ENCODE measurements at places on chromosomes 1 and 21.

DNA sequence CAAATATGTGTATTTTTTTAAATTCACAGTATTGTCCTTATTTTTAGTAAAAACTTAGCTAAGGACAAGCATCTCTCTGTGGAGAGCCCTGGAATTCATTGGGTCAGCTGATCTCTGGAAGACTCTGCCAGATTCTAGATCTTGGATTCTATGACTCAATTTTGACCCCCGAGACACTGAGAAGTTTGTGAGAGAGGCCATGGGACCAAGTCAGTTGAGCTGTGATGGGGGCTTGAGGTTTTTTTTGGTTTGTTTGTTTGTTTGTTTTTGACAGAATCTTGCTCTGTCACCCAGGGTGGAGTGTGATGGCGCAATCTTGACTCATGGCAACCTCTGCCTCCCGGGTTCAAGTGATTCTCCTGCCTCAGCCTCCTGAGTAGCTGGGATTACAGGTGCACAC lies 13.5 kb downstream of the SHISA4 start:
- DNase-seq: no peak

GRCh38 chr1:159188375-159188788 lies 16.3 kb upstream of the ACKR1 start:
- no peak for DNase-seq

- DNase-seq: no peak
Measured at GRCh38 chr1:204084247-204084772, 11.4 kb downstream of the SOX13 start.

GRCh38 chr1:208644401-208645160 lies 400.4 kb upstream of the PLXNA2 start:
- DNase-seq: no peak

DNA sequence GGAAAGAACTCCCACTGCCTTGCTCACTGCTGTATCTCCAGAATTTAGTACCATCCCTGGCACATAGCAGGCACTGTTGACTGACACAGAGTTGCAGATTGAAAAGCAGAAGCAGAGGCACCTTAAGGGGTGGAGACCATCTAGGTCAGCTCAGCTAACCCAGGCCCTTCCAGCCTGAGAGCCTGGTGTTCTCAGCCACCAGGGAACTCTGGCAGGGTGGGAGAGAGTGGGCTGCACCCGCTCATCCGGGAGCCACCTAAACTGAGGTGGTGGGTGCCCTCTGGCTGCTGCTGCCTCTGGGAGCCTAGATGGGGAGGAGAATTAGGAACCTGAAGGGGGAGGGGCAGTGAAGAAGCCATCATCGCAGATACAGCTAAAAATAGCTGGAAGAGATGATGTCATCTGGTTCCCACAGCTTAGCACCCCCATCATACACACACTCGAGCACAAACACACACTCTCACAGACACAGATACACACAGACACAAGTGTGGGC lies 1.5 kb upstream of the TSPAN1 start:
- DNase-seq: no peak

GRCh38 chr21:24163539-24163938 lies 1443.7 kb downstream of the MRPL39 start:
- DNase-seq: no peak

DNA sequence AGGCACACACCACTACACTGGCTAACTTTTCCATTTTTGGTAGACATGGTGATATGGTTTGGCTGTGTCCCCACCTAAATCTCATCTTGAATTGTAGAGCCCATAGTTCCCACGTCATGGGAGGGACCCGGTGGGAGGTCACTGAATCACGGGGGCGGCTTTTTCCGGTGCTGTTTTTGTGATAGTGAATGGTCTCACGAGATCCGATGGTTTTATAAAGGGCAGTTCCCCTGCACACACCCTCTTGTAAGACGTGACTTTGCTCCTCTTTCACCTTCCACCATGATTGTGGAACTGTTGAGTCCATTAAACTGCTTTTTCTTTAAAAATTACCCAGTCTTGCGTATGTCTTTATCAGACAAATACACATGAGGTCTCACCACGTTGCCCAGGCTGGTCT lies 1.3 kb upstream of the FTCD start:
- DNase-seq: no peak

DNA sequence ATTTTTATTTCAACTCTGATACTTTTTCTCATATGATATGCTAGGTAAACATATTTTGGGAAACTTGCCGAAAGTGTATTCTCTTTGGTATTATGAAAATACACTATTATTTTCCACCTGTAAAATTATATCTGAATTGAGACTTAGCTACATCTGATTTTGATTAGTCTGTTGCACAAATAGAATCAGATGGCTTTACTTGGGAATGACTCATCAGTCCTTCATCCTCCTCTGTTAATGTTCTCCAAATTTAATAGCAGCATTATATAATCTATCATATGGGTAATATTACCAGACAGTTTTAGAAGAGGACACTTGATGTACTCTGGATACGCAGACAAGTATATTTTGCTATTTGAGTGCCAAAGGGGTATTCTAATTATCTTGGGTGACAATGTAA lies 245.3 kb downstream of the CTH start:
- DNase-seq: no peak

GRCh38 chr1:215228193-215228592 lies 145.7 kb downstream of the KCNK2 start:
- no peak for DNase-seq

DNA sequence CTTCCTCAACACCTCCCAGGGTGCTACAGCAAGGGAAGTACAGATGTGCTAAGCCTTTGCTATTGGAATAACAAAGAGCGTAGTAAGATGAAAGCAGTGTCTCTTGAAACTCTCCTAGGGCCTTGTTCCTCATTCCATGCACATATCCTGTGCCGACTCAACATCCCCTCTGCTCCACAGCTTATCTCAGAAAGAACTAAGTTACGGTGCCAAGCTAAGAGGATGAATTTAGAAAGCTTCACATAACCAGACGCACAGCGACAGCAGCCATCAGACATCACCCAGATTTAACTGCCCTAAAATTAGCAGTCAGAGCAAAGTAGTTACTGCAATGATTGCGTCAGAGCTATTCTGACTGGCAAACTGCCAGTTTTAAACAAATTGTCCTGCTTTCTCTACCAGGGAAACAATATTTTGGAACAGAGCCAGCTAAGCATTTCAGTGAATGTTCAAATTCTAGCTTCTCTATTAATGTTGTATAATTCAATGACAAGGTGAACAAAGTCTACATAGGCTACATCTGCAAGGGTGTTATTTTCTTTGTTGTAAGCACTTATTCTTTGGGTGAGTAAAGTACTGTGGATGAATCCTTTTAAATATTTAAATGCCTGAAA lies 9.5 kb downstream of the SIPA1L2 start:
- no peak for DNase-seq

GRCh38 chr1:11839727-11840705 lies 7.6 kb downstream of the NPPA start:
- DNase-seq: no peak

- no peak for DNase-seq
Measured at GRCh38 chr1:56406821-56407220, 172.5 kb downstream of the PLPP3 start.

DNA sequence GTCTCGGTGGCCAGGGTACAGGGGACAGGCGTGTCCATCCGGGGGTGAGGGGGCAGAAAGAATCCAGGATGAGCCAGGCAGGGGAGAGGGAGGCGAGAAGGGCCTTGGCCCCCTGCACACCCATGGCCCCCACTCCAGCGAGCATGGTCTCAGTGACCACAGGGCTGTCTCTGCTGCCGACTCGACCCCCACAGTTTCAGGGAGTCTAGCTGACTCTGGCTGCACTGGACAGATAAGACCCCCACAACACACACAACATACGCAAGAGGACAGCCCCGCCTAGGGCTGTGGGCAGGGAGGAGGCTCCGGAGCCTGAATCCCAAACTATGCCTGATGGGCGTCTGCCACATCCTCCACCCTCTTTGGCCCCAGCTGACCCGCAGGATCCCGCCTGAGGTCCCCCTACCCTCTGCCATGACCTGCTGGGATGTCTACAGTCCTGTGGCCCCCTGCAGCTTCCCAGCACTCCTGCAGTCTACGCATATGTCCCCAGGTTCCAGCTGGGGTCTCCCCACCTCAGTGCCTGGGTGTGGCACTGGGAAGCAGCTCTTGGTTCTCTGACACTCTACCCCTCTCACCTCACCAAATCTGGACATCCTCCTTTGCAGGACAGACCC lies 22.0 kb downstream of the WNT9A start:
- DNase-seq: no peak

- peak; percentile 43 for DNase-seq
Measured at GRCh38 chr21:45970674-45971615, 10.6 kb upstream of the COL6A1 start.

DNA sequence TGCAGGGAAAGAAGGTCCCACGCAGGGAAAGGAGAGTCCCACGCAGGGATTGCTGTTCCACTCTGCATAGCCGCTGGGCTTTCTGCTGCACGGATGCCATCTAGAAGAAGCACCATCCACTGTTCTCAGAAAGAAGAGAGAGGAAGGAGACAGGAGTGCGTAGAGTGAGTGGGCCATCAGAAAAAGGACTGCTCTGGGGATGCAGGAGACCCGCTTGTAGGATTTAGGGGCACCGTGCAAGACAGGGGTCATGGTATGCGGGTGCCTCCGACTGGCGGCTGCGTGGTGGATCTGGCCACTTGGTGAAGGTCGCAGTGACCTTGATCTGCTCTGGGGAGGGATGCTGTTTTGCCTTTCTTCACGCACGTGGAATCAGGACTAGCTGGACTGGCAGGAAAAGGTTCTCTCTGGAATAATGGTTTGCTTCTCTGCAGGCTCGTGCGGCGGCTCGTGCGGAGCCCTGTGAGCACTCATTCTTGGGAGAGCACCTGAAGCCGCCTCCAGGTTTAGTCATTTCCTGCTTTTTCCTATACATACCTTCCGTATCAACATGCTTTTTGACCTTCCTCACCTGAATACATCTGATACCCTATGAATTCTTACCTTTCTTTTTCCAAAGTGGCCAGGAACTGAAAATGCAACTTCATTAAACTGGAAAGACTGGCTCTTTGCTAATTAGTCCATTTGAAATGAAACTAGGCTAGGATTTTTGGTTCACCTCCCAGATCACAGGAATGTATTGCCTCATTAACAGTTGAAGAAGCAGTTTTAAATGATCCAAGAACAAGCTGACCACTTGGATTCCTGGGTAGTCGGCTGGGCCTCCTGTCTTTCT lies 181.6 kb downstream of the KIF26B start:
- DNase-seq: no peak

- DNase-seq: no peak
Measured at GRCh38 chr21:37564924-37565529, 198.5 kb downstream of the DYRK1A start.

- peak; percentile 23 for DNase-seq
Measured at GRCh38 chr1:153565529-153566374, at the start of gene S100A2. TSS of gene S100A2 (minus strand) at chr1:153565844. CDS start at chr1:153563877, 1,967 bp downstream.

- DNase-seq: no peak
Measured at GRCh38 chr1:219126377-219126776, 47.3 kb upstream of the LYPLAL1 start.

DNA sequence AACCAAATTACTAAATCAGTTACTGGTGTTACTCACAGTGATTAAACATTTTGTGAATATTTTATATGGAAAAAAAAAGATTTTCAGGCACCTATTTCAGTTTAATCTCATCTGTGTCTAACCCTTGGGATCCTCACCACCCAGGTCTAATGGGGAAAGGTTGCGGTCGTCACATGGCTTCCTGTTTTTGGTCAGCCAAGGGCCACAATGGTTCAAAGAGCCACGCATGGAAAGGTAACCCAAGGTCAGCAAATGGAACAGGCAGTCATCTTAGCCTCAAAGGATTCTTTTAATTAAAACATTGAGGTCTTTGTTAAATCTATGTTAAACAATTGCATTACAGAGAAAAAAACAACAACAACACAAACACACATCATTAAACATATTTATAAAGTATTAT lies 21.9 kb downstream of the SRSF4 start:
- no peak for DNase-seq
